Lower lobe of right lung (tissue), 2 donors: ENCODE measurements at places on chromosomes 4 and X.

DNA sequence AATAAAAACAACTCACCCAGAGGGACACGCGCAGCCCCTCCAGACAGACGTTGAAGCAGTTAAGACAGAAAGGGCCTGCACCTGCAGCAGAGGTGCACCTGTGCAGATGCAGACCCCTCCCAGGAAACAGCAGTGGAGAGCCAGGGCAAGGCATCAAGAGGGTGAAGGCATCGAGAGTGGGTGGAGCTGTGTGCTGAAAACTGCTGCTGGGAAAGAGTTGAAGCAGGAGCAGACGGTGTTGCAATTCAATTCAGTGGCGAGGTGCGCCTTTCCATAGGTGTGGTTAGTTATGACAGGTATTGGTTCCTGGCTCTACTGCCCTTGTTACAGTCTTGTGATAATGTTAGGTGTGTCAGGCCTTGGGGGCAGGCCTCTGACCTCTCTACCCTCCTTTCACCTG lies 16.7 kb downstream of the LETM1 start:
- no peak for DNase-seq

GRCh38 chr4:61320154-61320553 lies 120.0 kb downstream of the ADGRL3 start:
- DNase-seq, result no peak

DNA sequence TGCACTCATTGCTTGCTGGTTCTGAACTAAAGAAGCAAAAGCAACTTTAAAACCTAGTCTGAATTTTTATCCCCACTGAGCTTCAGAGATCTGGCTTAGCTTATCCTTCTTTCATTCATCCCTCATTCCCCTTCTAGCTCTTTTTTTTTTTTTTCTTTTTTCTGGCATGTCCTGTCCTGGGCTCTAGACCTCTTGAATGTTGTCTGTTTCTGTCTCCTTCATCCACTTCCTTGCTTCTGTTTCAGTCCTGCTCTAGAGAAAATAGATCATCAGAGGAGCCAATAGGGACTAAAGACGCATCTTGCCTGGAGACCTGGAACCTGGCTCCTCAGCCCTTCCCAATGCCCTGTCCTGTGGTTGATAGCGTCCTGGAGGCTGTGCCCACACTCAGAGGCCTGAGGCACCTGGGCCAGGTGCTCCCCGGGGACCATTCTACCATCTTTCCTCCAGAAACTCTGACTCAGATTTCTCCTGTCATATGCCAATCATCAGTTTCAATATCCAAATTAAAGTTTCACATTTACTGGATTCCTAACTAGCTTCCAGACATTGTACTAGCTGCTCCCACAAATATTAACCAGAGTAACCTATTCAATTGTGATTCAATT lies 115.7 kb upstream of the GATB start:
- DNase-seq, result no peak

DNA sequence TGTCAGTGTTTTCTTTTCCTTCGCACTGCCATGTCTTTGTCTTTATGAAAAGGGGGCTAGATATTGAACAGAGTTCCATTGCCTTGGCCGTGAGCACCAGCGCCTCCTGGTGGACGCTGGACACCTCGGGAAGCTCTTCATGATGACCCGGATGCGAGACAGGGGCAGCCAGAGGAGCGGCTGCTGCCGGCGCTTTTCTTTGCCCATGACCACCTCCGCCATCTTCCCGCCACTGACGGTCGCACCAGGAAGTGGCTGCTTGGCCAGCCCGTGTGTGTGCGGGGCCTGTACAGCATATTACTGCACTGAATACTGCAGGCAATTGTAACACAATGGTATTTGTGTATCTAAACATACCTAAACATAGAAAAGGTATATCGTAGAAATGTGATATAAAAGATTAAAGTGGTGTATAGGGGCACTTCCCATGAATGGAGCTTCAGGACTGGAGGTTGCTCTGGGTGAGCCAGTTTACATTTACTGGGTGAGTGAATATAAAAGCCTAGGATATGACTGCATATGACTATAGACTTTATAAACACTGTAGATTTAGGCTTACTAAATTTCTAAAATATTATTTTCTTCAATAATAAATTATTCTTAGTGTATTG lies 15.8 kb upstream of the GRIA2 start:
- peak; percentile 56 for DNase-seq

DNA sequence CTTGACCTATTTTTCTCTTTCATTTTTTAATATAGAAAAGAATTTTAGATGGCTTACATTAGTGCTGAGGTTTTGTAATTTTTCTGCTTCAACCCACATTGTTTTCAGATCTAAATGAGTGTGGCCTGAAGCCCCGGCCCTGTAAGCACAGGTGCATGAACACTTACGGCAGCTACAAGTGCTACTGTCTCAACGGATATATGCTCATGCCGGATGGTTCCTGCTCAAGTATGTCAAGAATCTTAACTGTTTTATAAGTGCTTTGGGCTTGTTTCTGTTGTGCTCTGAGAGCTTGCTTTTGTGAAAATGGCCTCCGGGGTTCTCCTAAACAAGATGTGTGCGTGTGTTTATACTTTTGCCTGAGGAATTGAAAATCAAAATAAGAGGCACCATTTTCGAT lies 41.6 kb downstream of the NPNT start:
- no peak for DNase-seq

GRCh38 chr4:102298716-102299115 lies 46.6 kb downstream of the SLC39A8 start:
- DNase-seq, result no peak

- no peak for DNase-seq
These were observed 239.0 kb downstream of the SLITRK2 start for GRCh38 chrX:146056511-146057081.

GRCh38 chr4:185969657-185970056 lies 99.3 kb upstream of the TLR3 start:
- no peak for DNase-seq

DNA sequence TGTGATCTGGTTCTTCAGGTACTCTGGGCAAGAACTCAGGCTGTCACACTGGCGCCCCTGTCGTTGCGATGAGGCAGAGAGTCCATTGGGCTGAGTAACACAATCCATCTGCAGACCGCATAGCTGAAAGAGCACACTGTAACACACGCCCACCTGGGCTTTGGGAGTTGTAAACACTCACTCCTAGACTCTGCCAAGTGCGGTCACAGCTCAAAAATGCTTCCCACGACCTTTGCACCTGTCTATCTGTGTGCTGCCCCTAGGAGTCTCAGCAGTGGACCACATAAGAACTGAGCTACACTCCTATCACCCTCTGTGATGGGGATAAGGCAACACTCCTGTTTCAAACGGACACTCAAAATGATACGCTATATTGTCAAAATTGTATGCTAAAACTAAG lies 2028.3 kb downstream of the PCDH7 start:
- DNase-seq, result no peak

DNA sequence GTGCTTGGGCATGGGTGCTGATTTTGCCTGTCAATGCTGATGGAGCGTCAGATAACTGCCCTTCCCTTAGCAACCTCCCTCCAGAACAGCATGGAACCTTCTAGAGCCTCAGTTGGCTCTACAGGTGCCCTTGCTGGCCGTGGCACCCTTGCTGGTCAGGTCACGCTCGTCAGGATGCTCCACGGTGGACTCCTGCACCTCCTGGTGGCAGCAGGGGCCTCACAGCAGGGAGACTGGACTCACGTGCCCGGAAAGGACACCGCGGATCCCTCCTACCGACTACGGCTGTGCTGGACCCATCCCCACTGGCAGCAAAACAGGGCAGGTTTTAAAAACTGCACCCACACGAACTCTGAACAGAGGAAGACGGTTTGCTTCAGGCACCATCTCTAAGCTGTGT lies 82.1 kb upstream of the AFAP1 start:
- DNase-seq, result no peak

DNA sequence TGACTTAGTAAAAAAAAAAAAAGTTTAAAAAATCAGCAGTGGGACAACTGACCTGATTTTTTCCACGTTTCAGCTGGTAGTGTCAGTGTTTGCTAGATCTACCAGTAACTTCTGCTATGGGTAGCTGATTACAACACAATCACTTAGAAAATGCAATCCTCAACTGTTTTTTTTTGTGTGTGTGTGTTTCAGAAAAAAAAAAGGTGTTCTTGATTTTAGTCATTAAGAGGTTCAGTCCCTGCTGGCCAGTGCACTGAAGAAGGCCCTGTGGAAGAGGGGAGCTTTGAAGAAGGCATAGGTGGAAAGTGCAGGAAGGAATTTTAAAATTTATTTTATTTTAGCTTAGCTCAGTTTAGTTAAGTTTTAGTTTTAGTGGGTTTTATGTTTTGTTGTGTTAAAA lies 46.9 kb downstream of the SH2D1A start:
- DNase-seq, result no peak

DNA sequence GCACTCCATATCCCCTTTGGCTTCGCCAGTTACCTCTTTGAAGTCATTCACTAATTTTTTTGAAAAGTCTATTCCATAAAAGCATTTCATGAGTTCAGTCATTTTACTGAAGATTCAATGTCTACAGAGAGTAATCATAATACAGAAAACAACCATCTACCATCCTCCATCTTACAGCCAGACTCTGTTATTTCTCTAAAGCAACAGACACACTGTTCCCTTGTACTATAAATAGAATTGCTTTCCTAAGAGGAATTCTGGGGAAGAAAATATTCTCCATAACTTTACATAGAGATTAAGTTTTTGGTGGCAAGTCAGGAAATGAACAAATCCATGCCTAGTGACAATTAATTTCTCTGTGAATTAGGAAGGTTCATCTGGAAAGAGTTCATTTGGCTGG lies 37.0 kb downstream of the XK start:
- no peak for DNase-seq

DNA sequence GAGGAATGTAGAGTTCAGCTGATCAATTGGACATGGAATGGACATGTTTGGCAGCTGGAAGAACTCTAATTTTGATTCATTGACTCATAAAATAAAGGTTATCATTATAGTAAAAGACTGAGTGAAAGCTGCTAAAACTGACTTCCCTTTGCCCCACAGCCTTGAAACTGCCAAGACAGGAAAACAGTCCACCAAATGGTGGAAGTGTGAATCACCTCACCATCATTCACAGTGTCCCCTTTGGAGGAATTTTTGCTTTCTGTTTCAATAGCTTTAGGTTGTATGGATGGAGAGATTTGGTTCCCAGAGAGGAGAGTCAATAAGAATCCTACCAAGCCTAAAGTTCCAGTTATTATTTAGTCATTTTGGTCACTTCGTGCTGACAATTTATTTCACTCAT lies 20.8 kb upstream of the FREM3 start:
- DNase-seq, result no peak

DNA sequence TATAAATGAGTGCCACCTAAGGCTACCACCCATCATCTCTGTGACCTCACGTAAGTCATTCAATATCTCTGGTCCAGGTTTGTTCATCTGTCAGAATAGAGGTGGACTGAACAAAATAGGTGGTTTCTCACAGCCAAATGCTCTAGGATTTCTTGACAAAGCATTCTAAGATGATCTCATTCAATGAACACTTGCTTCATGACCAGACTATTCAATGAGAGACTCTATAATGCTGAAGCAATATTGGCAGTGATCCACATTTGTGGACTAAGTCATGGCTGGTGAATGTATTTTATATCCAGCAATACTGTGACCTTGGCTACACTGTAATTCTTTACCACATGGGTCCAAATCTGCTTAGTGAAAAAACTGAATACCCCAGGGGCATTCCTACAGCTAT lies 37.9 kb downstream of the LDB2 start:
- DNase-seq, result no peak

- no peak for DNase-seq
These were observed 77.4 kb upstream of the NAP1L5 start for GRCh38 chr4:88775026-88775425.

GRCh38 chr4:183507925-183508696 lies 3.3 kb downstream of the ING2 start:
- DNase-seq, result no peak

GRCh38 chrX:80812176-80812575 lies 2.5 kb upstream of the BRWD3 start:
- DNase-seq, result peak; percentile 49

GRCh38 chr4:7381221-7381889 lies 53.4 kb downstream of the PSAPL1 start:
- DNase-seq, result peak; percentile 32

GRCh38 chr4:140641789-140642439 lies 73.2 kb upstream of the UCP1 start:
- peak; percentile 56 for DNase-seq

- no peak for DNase-seq
These were observed 84.3 kb downstream of the TRAM1L1 start for GRCh38 chr4:117001077-117001476.

- no peak for DNase-seq
These were observed 291.6 kb upstream of the HS3ST1 start for GRCh38 chr4:11720292-11720691.

GRCh38 chrX:4674028-4674782 lies 960.8 kb upstream of the PRKX start:
- DNase-seq, result no peak

DNA sequence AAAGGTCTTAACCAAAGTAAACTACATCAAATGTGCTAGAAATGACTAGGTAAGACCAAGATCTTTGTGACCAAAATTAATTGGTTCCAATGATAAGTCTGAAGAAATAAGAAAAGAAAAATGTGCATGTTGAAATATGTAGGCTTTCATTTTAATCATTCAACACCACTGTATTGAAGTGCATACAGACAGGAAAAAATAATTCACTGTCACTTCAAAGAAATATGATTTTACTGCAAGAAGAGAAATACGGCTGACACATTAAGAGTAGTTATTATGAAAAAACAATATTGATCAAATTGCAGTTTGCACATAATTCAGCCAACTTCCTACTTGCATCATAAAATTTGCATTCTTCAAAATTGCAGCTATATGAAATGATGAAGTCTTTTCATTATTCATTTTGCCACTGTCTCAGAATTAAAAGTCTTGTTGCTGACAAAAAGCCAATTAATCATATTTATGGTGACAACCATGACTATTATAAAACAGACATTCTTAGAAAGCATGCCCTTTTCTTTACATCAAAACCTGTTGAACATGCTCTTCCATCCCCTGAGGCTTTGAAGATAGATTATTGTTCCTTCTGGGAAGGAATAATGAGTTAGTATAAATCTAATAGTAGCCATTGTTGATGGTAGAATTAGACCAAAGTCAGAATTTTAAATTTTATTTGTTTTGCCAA lies 405.9 kb upstream of the MAD2L1 start:
- DNase-seq, result no peak

DNA sequence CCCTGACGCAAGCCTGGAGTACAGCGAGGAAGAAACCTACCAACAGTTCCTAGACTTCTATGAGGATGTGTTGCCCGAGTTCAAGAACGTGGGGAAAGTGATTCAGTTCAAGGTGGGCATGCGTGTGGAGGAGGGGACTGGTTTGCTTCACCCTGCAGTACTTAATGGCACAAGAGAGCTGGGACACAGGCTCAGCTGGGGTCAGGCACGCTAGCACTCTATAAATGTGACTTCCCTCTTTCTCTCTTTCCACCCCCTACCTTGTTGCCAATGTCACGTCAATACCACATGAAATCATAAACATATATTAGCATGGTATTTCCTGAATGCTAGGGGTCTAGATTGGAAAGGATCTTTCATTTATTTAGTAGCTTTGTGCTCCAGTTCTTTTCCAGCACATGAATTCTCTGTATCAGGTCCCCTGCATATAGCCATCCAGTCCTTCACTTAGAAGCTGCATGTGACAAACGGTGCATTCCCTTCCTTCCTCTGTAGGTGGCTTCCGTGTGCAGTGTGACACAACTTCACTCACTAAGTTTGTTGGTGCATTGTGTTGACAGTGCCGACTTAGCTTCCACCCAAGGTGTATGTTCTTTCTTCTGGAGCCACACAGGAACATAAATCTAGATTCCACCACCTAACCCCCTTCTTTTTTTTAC lies 25.6 kb downstream of the ZRSR2 start:
- no peak for DNase-seq

- DNase-seq, result no peak
These were observed 125.1 kb upstream of the FUNDC1 start for GRCh38 chrX:44667771-44668170.
